ENCODE measurements at places on chromosomes 6 and 20. TPM values are rescaled to one million over a fixed set of nuclear protein-coding genes. Genes with fewer than 3 reads are reported as not detected.

Gene MAFB
- not detected for total RNA-seq

Gene SPATA25
- total RNA-seq: 4.7 TPM

Gene ME1
- not detected for total RNA-seq

Gene TEAD3
- not detected for total RNA-seq

Gene DST
- total RNA-seq: 241 TPM

GRCh38 chr6:54255886-54256285 is 52.4 kb upstream of the TINAG start:
- no peak for DNase-seq

- DNase-seq: no peak
Observed at GRCh38 chr20:35165221-35166185, 6.4 kb upstream of the PROCR start.

GRCh38 chr6:130780122-130780521 is 47.1 kb upstream of the SMLR1 start:
- no peak for DNase-seq

DNA sequence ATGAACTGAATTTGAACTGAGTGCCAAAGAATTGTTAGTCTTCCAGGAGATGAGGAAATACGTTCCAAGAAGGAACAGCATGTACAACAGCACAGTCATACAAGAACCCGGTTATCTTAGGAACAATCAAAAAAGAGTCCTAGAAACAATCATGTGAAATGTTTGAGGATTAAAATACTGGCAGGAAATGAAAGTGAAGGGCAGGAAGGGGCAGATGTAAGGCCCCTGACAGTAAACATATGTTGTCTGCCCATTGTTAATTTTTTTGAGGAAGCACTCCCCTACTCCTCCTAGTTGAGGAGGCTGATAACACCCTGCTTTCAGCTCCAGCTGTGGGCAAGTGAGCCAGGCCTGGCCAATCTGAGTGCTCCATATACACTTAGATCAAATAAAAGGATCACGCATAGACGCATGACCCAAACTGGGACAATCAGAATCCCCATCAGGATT is 220.9 kb downstream of the HACE1 start:
- DNase-seq: no peak

- no peak for DNase-seq
Observed at GRCh38 chr20:13510837-13511488, 127.8 kb downstream of the TASP1 start.

DNA sequence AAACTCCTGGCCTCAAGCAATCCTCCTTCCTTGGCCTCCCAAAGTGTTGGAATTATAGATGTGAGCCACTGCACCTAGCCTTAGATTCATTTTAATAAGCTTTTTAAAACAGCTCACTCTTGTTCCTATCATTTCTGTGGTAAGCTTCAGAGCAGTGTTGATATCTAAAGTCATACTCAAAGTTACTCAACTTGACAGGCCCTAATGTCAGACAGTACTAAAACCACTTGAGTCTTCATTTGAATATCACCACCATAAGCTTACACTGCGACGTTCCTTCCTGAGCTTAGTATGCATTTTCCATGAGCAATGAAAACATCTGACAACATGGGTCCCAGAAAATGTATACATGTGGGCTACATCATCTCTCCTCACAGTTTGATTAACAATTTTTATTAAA is 6.0 kb downstream of the FUCA2 start:
- DNase-seq: no peak

DNA sequence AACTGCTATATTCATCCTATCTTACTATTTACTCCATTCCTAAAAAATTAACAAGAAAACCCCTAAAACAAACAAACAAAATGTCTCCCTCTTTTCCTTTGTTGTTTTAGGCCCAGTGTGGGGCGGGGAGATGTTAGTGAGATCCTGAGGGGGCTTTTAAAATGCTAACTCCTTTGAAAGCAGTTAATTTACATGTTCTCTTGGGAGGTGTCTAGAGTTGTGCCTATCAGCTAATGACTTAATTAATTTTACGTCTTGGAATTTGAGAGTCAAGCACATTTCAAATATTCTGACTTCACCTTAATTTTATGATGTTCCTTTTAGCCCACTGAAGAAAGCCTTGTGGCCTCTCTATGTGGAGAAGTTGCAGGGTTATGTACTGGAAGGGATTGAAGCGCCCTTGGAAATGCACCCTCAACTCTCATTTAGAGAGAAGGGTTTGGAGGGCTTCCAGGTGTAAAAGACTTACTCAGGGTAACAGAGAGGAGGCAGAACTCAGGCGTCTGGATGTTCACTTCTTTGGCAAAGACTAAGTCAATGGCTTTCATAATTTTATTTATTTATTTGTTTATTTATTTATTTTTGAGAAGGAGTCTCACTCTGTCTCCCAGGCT is 4.9 kb downstream of the SASH1 start:
- no peak for DNase-seq

GRCh38 chr6:92362404-92362803 is 1057.0 kb downstream of the EPHA7 start:
- no peak for DNase-seq

Data from Karpas-422 (cell line).